ENCODE measurements at places on chromosomes 1 and 21.

DNA sequence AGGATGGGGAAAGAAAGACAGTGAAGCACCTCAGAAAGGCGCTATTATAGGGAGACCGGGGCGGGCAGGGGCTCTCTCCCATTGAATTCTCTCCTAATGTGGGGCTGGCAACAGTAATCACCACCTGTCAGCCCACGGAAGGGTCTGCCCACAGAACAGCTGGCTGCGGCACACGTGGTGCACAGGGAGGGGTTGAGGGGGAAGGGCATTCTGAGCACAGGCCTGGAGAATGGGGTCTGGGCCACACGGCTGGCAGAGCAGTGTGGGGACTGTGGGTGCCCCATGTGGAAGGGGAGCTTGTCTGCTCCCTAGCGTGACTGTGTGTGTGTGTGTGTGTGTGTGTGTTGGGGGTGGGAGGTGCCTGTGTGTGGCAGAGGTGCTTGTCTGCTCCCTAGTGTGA, 4.1 kb downstream of the OLFML3 start:
- DNase-seq = no peak

- no peak for DNase-seq
Observed at GRCh38 chr1:78092643-78093042, 46.9 kb downstream of the GIPC2 start.

GRCh38 chr1:9628541-9629444, 22.7 kb upstream of the PIK3CD start:
- DNase-seq = peak; percentile 40

DNA sequence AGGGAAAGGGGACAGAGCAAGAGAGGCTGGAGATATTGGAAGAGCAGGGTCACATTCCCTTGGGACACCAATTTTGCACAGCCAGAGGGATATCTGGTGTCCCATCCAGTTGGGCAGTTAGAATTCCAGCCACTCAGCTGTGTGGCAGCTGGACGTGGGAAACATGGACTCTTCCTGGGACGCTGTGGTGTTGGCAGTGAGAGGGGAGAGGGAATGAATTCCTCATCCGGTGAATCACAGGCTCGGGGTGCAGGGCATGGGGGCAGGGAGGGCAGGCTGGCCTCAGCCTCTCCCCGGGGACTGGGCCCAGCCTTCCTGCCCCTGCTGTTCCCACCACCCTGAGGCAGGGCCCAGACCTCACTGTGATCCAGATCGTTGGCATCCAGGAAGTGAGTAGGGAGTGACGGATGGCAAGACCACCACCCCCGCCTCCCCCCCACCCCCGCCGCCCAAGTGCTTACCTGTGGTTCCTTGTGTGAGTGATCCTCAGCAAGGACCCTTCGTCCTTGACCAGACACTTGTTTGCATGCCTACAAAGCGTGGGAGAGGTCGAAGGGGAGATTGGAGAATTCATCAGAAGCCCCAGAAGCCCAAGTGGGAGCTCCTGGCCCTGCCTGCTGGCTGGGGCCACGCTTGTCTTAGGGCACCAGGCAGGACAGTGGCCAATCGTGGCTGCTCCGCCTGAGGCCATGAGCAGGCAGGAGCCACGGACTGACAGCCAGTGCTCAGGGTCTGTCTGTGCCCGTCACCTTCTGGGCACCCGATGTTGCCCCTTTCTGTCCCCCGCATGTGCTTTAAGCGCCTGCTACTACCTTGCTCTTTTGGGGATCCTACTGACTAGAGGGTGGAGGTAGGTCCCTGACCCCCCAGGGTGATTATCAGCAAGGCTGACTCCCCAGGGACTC, 8.7 kb downstream of the WNT3A start:
- no peak for DNase-seq

- DNase-seq = no peak
Observed at GRCh38 chr1:209080170-209080781, 503.2 kb upstream of the CAMK1G start.

DNA sequence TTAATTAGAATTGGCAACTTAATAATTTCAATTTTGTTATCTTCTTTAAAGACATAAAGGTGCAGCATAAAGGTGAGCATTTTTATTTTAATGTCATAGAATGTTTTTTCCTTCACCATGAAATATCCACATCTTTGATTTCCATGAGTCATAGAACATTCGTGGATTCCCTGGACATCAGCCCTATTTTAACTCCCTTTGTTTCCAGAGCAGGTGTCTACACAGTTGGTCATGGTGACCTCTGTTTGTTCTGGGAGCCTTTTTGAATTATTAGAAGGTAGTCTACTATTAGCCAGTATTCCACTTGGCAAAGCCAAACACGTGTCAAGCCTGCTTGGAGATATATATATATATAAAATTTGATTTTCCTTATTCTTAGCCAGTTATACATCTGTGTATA, 572.9 kb downstream of the LTN1 start:
- DNase-seq = no peak

DNA sequence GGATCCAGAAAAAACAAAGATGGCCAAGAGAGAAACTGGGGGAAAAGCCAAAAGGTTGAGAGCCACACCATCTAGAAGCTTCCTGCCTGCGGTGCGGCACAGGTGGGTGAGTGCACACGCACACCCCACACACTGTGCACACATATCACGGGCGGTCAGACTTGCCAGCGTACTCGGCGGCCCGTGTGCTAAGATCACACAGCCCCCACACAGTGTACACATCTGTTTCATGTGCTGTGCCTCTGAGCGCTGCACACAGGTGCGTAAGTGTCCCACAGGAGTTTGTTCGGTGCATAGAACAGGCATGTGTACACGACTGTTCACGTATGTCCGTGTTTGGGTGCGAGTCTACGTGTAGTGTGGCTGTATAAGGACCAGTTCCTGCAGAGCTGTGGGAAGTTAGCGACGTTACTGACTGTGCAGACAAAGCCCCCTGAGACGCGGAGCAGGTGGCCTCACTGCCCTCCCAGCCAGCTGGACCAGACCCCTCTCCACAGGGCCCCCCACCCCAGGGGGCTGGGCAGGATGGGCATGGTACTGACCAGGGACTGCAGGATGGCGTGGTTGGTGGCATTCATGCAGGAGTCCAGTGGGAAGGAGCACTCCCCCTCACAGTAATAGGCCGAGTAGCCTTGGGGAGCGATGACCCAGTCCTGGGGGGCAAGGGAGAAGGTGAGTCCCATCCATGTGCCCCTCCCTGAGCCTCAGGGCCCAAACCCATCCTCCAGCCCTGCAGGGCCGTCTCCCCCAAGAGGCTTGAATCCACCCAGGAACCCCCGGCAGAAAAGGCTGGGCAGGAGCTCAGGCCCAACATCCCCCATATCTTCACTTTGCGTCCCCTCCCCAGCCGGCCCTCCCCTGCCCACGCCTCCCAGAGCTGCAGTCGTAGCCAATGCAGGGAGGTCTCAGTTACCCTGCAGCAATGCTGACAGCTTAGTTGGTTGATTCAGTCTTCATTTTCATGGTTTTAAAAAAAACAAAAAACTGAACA, 8.3 kb downstream of the OXCT2 start:
- DNase-seq = no peak

DNA sequence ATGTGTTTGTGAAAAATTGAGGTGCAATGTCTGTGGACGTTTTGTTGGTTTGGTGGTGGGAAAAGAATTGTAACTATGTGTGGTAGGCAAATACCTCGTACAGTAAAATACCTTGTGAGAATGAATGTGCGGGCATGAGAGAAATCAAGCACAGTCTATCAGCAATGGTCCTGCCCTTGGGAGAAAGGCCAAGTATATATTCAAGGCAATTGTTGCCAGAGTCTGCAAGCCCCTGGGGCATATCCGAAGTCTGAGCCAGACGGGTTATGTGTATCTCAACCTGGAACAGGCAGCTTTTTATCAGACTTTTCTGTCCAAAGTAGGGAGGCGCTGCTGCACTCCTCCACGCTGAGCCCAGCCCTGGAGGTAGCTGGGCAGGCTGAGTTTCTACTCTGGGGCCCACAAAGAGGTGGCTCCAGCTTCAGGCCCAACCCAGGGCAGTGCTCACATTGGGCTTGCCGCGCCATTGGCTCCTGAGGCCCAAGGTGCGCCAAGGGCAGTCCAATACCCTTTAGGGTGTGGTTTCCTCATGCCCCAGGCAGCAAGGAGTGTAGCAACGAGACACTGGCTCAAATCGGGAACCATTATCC, 9.4 kb upstream of the GNL2 start:
- DNase-seq = no peak

DNA sequence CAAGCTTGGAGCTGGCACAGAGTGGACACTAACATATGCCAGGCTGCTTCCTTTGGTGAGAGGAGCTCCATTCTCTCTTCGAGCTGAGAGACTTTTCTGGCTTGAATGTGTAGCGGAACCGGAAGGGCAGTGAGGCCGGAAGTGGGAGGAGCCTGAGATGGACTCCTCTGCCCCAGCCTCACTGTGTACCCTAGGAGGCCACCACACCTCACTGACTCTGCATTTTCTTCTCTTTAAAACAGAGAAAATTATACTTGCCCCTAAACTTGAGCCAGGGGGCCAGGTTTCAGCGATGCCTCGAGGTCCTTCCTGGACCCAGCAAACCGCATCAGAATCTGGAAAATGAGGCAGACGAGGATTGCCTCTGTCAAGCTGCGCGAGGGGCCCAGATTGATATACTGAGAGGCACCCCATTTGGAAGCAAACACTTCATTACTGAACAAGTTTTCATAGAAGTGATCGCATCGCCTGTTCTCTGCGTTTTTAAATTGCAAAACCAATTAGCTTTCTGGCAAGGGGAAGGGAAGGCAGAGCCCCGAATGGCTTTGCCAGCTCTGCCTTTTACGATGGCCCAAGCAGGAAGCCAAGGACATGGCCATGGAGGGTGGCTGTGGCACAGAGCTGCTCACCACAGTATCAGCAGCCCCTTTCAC, 708.1 kb downstream of the PTPRU start:
- DNase-seq = no peak

DNA sequence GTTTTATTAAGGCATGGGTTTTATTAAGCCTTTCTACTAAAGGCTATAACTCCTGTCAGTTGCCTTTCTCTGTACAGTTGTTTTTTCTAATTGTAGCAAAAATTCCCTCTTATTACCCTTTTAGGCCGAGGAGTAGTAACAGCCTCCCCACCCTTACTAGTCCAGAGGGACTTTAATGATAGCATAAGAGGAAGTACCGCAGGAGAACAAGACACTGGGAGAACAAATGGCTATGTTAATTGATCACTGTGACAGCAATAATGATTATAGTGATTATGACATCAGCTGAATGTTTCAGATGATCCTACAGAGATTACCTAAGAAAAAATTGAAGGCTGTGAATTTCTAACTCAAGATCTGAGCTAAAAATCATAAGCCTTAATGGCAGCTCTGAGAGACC, 383.0 kb upstream of the PTBP2 start:
- DNase-seq = no peak

- no peak for DNase-seq
Observed at GRCh38 chr1:77781683-77782082, 2.2 kb downstream of the MIGA1 start.

DNA sequence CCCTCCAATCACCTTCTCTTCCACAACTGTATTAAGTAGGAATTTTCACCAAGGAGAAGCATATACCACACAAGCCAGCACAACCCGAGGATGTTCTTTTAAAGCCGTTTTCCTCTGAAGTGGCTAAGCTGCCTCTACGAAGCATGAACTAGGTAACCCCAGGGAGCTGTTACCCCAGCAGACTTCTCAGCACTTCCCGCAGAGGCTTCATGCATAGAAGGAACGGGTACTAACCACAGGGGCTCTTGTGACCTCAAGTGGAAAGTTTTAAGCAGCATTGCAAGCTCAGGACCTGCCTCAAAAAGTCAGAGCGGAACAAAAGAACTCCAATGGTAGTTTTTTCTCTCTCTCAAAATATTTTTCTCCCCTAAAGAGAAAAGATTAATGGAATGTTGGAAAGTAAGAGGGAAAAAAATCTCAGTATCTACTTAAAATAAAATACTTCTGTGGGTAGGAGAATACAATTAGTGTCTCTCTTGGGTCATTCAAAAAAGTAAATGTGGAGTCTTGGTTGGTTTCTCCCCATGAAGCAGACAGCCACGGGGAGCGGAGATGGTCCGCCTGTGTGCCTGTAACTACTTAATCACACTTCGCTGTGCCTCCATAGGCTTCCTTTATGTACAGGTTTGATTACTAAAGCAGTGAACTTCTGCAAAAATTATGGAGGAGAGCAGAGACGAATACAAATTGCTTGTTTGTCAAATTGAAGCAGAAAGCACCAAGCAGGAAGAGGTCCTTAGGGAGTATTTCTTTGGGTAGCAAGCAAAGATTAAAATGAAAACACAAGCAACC, 40.9 kb downstream of the STX6 start:
- DNase-seq = no peak

DNA sequence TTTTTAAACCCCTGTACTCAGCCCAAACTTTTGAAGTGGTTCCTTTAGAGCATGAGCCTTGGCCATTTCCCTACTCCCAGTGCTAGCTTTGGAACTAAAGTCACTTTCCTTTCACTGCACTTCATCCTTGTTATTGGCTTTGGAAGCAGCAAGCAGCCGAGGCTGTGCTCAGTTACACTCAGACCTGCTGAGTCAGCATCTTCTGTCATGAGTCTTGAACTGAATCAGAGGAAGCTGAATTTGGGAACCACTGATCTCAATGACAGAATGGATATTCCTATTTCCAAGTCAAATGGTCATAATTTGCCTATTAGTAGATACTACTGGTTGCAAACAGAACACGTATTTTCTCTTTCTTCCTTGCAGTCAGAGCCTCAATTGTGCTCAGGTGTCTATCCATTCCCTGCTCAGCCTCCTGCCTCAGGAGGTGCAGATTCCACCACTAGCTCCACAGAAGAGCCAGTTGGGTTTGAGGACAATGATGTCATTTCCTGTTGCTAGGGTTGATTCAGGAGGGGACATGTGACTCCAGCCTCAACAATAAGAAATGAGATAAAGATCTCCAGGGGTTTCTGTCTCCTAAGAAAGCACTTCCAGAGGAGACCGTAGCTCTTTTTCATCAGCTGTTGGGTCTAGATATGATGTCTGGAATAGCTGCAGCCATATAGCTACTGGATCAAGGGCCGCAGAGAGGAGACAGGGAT, 44.9 kb upstream of the NTPCR start:
- no peak for DNase-seq

- DNase-seq = no peak
Observed at GRCh38 chr21:44029460-44030087, 17.5 kb downstream of the TRAPPC10 start.

DNA sequence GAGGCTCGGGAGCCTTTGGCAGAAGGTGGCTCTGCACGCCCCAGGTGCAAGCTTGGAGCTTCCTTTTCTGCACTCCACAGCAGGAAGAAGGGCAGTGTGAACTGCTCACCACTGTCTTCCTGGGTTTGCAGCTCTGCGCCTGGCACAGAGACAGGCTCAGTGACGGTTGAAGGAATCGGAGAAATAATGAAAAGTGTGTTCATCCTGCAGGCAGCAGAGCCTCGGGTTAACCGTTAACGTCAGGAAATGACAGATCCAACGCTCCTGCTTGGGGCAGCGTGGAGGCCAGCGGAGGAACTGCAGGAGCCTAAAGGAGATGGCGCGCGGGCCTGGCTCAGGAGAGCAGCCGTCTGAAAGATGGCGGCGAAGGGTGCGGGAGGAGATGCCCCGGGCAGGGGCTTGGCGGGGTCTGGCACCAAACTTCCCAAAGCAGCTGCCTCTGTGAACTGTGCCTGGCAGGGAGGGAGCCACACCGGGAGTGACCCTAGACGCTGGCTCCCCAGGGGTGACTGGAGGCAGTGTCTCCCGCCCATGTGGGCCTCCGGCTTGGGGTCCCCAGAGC, 10.9 kb upstream of the SAMD11 start:
- DNase-seq = no peak
